ENCODE measurements at places on chromosomes 2 and 18.
A peak's percentile ranks its signal among the peaks of the same experiment; 100 is the strongest.

- peak; percentile 8 for DNase-seq
These were observed 15.8 kb downstream of the DGKD start for GRCh38 chr2:233369897-233370685.

GRCh38 chr2:239316562-239317465 lies 84.0 kb downstream of the HDAC4 start:
- no peak for DNase-seq

DNA sequence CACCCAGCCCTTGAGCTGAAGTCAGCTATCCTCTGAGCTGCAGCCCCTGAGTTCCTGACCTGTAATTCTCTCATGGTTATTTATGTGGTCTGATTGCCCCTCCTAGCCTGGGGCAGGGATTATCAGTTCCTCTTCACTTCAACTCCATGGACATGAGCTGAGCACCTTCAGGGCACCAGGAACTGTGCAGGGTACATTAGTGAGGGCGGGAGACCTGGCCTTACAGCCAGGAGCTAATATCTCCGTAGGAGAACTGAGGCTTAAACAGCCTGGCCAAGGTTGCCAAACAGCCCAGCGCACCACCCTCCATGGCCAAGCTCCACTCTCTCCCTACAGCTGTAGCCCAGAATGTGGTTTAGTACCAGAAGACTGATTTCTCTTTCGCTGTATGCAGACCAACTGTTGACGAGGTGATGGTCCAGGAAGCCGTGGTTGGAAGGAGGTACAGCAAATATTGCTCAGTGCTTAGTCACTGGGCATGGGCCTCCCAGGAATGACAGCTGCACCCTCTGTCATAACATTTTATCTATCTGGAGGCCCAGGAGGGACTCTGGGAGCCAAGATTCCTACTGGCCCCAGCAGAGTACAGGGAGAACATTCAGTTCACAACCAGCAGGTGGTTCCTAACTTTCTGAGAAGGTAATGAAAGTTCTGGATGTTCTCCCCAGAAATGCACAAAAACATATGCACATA lies 228.7 kb upstream of the SIX2 start:
- DNase-seq, result peak; percentile 83

DNA sequence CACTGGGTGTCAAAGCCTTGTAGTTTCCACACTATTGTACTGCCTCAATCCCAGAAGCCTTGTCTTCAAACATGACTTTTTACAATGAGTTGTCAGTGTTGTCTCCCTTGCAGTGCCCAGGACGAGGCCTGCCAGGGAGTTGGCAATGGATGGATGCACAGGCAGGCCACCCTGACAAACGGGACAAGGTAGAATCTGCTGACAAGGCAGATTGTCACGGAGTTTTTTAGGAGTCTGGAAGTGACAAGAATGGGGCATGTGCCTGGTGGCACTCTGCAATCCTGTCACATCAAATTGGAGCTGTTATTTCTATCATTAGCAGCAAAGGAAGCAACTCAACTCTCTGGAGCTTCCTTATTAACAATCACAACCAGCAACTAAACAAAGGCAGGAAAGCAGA lies 25.2 kb upstream of the GPR39 start:
- DNase-seq, result no peak

DNA sequence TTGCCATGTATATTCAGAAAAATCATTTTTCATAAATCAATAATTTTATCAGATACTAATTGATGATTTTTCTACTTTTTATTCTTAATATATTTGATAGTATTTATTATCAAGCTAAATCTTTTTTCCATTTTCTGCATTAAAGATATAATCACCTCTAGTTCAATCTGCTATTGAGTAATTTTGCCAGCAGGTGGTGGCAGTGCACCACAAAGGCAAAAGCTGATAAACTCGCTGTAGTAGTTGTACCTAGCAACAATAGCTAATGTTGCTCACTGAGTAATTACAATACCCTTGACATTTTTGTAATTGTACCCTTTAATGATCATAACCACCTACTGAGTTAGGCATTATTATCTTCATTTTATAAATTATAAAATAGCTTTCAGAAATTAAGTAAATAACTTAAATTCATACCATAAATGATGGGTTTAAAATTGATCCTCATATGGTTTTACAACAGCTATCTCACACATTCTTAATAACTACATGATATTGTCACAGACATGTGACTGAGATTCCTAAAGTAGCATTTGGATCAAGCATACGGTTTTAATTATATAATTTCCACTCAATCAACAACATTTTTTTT lies 52.0 kb upstream of the CALCRL start:
- DNase-seq, result peak; percentile 52

GRCh38 chr2:160612266-160612856 lies 118.8 kb upstream of the RBMS1 start:
- DNase-seq, result peak; percentile 90

- no peak for DNase-seq
These were observed 754.2 kb upstream of the ID2 start for GRCh38 chr2:7927691-7928090.

DNA sequence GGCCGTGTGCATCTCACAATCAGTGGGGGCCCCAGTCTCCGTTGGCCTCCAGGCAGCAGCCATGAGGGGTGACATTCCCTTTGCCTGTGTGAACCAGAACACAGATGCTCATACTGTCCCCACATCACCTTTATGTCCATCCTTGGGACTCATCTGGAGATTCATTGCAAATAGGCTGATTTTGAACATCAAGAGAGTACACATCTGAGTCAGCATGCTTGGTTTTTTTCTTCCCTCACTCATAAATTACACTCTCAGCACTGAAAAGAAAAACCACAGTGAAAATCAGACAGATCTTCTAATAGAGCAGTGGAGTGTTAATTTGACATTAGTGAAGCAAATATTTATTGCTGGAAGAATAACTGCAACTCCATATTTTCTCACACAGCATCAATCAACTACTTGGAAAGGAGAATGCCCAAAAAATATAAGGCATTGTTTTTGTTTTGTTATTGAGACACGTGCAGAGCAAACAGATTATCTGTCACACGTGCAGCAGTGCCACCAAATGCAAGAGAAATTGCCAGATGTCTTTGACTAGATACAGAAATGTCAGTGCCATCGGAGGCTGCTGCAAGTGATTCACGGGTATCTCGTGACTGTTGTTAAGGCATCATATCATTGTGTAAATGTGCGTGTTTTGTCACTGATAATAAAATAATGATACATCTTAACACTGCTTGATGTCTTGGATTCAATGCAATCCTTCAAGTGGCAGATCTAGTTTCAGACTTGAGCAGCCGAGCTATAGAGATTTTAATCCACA lies 10.9 kb downstream of the APCDD1 start:
- DNase-seq, result peak; percentile 71

DNA sequence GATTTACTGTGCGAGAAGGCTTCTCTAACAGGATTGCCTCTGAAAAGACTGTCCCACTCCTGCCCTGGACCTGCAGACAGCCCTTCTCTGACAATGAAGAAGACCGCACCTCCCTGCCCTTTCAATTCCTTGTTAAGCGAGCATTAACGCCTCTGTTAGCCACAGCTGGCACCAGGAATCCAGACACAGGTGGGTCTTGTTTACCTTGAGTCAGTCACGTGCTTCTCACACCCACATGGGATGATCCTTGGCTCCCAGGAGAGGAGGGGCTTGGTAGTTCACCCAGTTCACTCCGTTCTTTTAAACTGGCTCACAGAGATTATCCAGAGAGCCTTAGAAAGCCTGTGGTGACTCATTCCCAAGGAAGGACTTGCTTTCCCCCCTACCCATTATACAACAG lies 410.5 kb upstream of the MEIS1 start:
- no peak for DNase-seq

DNA sequence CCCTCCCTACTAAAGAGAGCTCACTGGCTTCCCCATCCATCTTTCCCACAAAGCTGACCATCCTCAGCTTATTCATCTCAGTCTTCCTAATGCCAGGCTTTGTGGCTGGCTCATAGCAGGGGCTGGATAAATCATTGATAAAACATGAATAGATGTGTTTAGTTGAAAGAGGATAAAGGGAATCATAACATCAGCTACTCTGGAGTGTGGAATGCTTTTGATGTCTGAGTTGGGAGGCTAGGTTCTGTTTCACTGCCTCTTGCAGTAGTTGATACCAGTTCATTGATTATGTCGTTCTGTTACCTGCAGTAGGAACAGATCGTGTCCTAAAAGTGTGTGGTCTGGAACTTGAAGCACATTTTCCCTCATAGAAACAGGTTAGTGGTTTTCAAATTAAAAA lies 66.3 kb upstream of the HK2 start:
- DNase-seq, result no peak

- DNase-seq, result no peak
These were observed 362.0 kb upstream of the KYNU start for GRCh38 chr2:142515493-142515892.

Data from fibroblast of skin of abdomen (primary cell).